ENCODE measurements at places on chromosomes 7 and 10. TPM values are rescaled to one million over a fixed set of nuclear protein-coding genes. Genes with fewer than 3 reads are reported as not detected.

The ARHGAP22 gene
- polyA plus RNA-seq: 0.64 TPM

The PAPSS2 gene
- polyA plus RNA-seq: 0.13 TPM

The AKR1C8 gene
- not detected for polyA plus RNA-seq

The COG5 gene
- polyA plus RNA-seq: 27.3 TPM

The RPEL1 gene
- polyA plus RNA-seq: not detected

The WIPF3 gene
- not detected for polyA plus RNA-seq

The VGF gene
- polyA plus RNA-seq: not detected

The PLXNA4 gene
- not detected for polyA plus RNA-seq

The PCDH15 gene
- not detected for polyA plus RNA-seq

The COL26A1 gene
- not detected for polyA plus RNA-seq

Measured in IgD-negative memory B cell (primary cell).